T-helper 22 cell (primary cell): ENCODE measurements at places on chromosomes 12 and 14.

- DNase-seq: no peak
Measured at GRCh38 chr12:103676893-103677292, 89.8 kb downstream of the STAB2 start.

DNA sequence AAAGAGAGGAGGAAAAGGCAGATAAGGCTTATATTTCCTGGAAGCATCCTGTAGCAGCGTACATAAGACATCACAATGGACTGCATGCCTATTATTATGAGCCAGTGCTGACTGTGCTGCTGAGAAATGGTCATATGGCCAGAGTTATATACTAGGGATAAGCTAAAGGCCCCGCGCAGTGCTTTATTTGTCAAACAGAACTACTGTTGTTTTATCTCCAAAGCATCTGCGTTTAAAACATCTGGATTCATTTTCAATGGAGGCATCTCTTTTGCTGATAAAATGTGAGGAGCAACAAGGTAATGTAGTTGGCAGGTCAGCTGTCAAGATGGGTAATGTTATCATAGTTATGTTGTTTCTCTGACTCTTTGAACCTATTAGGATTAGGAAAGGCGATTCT, 28.0 kb upstream of the LMNTD1 start:
- no peak for DNase-seq

- no peak for DNase-seq
Measured at GRCh38 chr12:94141892-94142291, 6.5 kb upstream of the PLXNC1 start.

DNA sequence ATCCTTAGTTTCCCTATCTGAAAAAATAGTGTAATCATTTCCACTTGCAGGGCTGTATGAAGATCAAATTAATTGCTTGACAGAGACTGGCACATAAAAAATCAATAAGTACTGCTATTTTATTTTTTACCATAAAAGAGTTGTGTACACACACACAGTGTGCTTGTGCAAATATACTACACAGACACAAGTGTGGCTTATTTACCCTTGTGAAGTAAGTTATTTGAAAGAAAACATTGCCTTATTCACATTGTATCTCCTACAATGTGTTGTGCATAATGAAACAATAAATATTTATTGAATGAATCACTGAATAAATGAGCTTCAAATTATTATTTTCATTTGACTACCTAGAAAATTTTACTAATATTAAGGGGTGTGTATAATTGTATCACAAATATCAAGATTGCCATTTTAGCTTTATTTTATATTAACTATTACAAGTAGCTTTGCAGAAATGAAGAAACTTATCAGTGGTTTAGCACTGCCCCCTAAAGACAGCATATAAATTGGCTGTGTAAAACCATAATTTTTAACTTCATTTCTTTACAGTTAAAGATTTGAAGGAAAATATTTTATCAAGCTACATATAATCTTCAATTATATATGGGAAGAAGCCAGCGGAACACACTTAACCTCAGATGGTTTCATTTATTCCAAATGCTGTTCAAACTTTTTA, 11.3 kb downstream of the GARIN6 start:
- no peak for DNase-seq

- DNase-seq: no peak
Measured at GRCh38 chr14:33393231-33393894, 454.7 kb downstream of the NPAS3 start.
